Mammary epithelial cell (primary cell): ENCODE measurements at places on chromosomes 12 and 14. TPM values are rescaled to one million over a fixed set of nuclear protein-coding genes. Genes with fewer than 3 reads are reported as not detected.
A peak's percentile ranks its signal among the peaks of the same experiment; 100 is the strongest.

DNA sequence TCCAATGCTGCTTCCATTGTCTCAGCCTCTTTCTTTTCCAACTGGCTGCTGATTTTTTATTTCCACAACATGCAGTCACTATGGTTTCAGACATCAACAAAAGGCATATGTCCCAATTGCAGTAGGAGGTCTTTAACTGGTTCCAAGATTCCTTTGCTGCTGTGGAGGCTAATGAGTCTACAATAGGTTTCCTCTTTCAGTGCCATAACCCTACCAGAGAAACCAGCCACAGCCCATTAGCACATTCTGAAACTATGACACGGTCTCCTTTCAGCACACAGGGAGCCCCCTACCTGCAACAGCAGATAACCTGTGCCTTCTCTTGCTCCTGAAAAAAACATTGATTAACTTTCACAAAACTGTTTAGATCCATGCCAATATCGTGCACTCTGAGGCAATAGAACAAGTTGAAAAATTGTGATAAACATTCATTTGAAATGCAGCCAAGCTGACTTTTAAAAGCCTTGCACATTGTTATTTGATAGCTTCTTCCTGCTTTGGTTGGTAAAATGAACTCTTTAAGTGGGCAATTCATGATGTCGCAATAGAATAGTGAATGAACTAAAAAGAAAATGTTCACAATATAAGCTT lies 32.4 kb downstream of the PLEKHG7 start:
- peak; percentile 65 for DNase-seq

DNA sequence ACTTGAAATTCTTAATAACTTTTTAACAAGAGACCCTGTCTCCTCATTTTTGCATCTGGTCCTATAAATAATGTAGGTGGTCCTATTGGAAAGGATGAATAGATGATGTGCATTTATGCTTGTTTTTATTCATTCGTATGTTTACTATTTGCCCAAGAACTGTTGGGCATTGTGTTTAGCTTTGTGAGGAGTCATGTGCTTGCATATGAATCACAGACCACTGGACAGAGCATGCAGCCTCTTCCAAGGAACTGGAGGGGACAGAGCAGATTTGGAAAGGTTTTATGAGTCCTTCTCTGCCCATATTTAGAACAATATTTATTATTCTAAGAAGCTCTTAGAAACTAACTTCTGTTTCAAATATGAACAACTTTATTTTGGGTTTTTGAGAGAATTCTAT lies 414.0 kb downstream of the SOX5 start:
- DNase-seq = no peak

DNA sequence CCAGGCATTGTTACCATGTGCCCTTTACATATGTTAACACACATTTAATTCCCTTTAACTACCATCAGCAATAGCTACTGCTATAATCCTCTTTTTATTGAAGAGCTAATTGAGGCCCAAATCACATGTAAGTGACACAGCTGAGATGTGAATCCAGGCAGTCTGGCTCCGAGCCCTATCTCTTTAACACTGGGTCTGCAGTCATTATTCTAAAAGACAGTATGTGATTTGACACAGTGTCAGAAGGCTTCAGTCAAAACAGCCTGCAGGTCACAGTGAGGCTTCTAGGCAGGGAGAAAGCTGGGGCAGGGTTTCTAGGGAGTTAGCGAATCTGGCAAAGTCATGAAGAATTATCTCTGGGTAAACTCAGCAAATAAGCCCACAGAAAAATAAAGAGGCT lies 148.2 kb downstream of the KIF21A start:
- DNase-seq = no peak

DNA sequence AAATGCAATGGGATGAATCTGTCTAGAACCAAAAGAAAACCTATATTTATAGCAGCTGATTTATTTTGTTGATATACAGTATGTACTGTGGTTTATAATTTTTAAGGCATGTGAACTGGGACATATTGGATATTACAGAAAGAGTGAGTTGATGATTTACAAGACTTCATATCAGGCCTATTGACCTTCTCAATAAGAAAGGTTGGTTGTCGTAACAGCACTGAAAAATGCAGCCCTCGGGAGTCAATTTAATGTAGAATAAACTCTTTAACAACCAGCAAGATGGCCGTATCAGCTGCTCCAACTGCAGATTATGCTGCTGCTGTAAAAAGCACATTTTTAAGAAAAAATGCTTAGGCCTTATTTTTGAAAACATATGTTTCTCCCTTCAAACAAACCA lies 407.3 kb downstream of the GXYLT1 start:
- DNase-seq = no peak

DNA sequence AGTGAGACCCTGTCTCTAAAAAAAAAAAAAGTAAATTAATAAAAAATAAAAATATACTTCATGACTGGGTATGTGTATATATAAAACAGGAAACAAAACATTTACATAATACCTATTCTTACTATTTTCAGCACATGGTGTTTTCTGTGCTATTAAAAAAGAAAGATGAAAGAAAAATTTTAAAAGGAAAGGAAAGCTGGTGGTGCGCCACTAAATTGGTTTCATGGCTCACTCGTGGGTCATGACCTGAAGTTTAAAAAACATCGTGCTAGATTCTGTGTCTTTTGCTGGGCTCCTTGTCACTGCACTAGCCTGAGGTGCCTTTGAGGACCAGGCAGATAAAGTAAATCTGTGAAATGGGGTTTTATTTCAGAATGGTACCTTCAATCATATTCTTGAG lies 69.8 kb downstream of the IFT43 start:
- DNase-seq = no peak

DNA sequence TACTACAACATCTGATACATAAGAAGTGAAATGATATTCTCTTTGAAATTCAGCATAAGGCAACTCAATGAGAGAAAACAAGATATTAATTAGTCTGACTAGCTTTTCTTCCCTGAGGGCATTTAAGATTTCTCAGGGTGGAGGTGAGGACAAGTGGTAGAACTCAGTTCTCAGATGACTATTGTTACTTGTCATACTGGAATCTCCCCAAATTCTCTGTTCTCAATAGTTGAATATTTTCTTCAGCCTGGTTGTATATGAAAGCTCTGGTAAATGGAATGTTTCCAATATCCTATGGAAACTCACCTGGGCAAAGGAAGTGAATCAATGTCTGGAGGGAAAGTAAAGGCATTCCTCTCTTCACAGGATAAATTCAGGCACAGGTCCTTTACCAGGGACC lies 18.2 kb upstream of the ITGA5 start:
- DNase-seq = peak; percentile 89

DNA sequence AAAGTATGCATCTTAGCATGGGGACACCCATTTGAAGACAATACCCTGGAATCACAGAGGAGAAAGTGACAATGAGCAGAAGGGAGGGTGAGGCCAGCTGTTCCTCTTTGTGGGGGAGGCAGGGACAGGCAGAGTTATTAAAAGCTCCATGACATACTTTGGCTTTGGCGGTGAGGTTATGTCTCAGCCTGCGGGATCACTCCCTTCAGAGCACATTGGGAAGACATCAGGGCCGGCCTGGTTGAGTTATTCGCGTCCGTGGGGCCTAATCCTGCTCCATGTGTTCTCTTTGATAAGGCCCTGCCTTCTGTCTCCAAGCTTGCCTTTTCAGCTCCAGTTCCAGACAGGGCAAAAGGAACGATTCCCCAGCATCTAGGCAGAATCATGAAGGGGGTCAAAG lies 98.8 kb upstream of the NTF3 start:
- DNase-seq = no peak

DNA sequence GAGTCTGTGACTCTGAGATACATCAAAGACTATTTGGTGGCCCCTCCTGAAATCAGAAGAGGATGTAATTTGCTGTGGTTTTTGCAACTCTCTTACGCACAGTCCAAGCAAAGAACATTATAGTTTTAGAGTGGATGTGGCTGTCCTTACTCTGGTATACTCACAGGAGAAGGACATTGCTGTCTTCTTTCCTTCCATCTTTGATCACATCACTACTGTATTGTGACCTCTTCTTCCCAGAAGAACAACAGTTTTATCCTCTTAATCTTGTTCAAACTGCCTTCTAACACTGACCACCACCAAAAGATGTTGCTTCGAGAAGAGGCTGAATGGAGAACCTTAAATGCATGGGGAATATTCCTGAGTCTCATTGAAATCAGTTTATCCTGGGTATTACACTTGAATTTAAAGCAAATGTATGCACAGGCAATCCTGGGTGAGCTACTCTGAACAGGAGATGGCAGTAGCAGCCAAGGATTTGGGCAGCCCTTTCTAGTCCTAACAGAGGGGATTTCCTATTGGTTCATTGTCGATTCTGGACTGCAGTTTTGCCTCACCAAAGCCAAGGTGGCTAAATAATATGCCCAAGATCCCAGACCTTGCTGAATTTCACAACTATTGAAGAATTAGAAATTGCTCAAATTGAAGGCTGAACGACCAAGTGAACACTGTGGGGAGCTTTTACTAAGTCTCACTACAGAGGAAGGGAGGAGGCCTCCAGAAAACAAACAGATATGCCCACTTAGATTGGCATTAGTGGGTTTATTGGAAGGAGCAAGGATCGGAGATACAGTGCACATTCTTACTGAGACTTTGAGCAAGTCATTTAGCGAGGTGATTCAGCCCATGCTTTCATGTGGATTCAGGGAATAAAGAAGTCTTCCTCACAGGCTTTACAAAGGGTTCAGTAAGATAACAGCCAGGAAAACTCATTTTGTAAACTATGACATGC lies 282.8 kb downstream of the PAWR start:
- peak; percentile 81 for DNase-seq

Gene MANSC4
- not detected in 2 replicates for total RNA-seq

Gene TAS2R13
- total RNA-seq = 0.27 and 0.42 TPM in 2 replicates

Gene OR4E2
- total RNA-seq = not detected
